ENCODE measurements at places on chromosomes 2 and 18. TPM values are rescaled to one million over a fixed set of nuclear protein-coding genes. Genes with fewer than 3 reads are reported as not detected.

GRCh38 chr2:23399674-23400261, 14.8 kb downstream of the KLHL29 start:
- no peak for DNase-seq

GRCh38 chr18:24766376-24766775, 305.9 kb downstream of the HRH4 start:
- no peak for DNase-seq

- DNase-seq = no peak
Measured at GRCh38 chr18:11996190-11996754, 15.0 kb downstream of the IMPA2 start.

Gene ST6GAL2
- 144 TPM for total RNA-seq

Gene RGPD3
- 1.2 TPM for total RNA-seq

Gene DPP10
- 74.6 TPM for total RNA-seq

Gene RAPH1
- total RNA-seq = 35.9 TPM

Gene FLACC1
- total RNA-seq = 2.4 TPM
